ENCODE measurements at places on chromosomes 6 and 20.
A peak's percentile ranks its signal among the peaks of the same experiment; 100 is the strongest.

DNA sequence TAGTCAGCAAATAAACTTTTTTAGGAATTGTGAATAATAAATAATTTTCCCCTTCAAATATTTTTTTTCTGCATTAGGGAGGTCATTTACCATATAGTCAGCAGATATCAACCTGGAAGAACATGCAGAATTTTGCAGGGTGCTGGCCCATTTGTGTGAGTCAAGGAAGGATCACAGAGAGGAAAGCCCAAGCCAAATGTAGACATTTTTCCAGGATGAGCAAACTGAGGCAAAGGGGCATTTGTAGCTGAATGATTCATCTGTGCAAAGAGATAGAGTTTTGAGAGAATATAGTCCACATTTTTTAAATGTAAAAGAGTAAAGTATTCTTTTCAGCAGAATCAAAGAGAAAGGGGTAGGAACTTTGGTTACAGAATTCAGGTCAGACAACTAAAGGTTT, 555.5 kb upstream of the MARCKS start:
- no peak for DNase-seq

GRCh38 chr6:139764498-139764986, 390.1 kb upstream of the CITED2 start:
- DNase-seq: peak; percentile 87

- no peak for DNase-seq
Measured at GRCh38 chr6:89979481-89980119, 85.3 kb downstream of the GJA10 start.

DNA sequence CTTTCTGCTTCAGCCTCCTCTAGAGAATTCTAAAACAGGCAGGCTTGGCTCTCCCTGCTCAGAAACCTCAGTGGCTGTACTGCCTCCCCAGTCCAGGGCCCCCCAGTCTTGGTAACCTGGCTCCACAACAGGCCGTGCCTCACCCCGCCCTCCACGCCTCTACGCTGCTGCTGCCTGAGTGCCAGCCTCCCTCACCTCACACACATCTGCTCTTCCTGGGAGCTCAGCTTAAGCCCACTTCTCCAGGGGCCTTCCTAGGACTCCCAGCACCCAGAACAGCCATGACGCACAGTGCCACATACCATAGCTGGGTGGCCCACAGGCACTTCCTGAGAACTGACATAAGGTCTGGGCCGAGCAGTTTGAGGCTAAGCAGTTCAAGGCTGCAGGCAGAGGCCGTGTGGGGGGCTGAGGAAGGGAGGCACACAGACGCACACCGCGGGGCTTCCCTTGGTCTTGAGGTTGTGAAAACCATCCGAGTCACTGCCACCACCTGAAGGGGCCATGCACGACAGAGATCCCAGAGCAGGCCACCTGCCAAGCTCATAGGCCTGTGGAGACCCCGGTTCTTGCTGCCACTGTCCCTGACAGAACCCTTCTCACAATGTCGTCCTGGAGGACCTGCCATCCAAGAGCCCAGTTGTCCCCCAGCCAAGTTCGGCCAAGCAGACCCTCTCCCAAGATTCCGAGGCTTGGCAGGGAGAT, 42.6 kb downstream of the DSTN start:
- DNase-seq: peak; percentile 54

- DNase-seq: no peak
Measured at GRCh38 chr6:15441981-15442380, 196.1 kb downstream of the JARID2 start.

- DNase-seq: peak; percentile 38
Measured at GRCh38 chr6:56699066-56699654, 56.5 kb upstream of the DST start.

GRCh38 chr20:19815553-19815991, 57.5 kb downstream of the RIN2 start:
- DNase-seq: peak; percentile 97

- no peak for DNase-seq
Measured at GRCh38 chr20:52655395-52655794, 316.8 kb upstream of the TSHZ2 start.

GRCh38 chr6:52126231-52126630, 38.8 kb upstream of the PKHD1 start:
- no peak for DNase-seq

DNA sequence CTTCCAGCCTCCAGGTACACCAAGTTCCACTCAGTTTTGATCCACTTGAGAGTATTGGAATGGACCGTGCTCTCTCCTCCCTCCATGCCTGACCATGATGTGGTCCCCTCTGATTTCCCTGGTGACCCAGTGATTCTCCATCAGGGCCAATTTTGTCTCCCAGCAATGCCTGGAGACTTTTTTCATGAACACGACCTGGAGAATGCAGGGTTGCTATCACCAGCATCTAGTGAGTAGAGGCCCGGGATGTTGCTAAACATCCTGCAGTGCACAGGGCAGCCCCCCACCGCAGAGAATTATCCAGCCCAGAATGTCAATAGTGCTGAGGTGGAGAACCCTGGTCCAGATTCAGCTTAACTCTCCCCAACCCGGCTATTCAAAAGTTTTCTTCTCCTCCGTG, 134.0 kb upstream of the RREB1 start:
- DNase-seq: no peak

- DNase-seq: no peak
Measured at GRCh38 chr6:435441-436307, 44.1 kb downstream of the IRF4 start.

DNA sequence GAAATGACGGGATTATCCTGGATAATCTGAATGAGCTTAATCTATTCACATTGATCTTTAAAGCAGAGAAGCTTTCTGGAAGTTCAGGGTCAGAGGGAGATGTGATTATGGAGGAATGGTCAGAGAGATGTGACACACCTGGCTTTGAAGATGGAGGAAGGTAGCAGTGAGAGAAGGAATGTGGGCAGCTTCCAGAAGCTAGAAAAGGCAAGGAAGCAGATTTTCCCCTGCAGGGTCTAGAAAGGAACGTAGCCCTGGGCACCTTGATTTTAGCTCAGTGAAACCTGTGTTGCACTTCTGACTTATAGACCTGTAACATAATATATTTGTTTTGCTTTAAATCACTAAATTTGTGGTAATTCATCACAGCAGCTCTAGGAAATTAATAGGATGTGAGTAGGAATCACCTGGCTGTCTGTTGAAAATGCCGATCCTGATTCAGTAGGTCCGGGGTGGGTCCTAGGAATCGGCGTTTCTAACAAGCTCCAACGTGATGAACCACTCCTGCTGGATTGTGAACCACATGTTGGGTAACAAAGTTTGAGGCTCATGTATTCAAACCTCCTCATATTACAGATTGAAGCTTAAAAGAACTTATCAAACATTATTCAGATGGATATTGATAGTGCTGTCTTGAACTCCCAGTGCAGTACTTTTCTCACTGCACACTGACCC, 157.0 kb downstream of the GJA1 start:
- DNase-seq: no peak

DNA sequence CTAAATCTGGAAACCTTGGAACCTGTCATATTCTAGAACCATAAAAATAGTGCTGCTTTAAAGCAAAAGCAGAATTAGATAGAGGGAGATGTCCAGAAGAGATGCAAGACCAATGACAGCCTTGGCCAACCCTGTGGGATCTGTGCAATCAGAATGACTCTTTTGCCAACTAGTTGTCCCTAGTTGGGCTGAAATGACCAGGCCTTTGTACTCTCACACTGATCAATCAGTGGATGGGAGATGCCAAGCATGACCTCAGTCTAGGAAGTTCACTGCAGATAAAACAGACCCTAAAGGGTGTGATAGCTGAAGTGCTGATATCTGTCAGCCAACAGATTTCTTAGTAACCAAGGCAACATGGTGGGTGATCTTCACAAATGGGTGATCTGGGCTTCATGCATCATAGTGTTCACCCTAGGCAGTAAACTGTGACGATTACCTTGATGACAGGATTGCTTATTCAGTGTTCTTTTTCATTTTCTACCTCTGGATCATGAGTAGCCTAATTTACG, 52.1 kb downstream of the BCKDHB start:
- DNase-seq: no peak

GRCh38 chr6:149140910-149141290, 176.6 kb upstream of the TAB2 start:
- no peak for DNase-seq

GRCh38 chr6:137496368-137496767, 2.2 kb upstream of the OLIG3 start:
- no peak for DNase-seq

GRCh38 chr6:23784301-23784919, 341.6 kb upstream of the NRSN1 start:
- no peak for DNase-seq

GRCh38 chr6:148059869-148060268, 282.8 kb upstream of the SASH1 start:
- DNase-seq: no peak

DNA sequence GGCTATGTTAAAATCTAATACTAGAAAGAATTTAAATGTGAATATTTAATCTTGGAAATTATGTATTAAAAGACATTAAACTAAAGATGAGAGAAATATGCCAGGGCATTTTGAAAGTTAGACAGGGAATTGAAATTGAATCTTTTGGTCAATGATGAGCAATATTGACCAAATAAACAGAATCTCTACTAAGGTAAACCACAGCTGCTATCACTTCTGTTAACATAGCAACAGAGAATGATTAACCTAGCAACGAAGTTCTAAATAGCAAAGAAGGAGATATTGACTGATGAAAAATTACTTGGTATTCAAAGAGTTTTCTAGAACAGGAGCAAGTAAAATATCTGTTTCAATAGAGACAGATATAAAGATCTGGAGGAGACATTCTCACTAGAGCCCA, 45.2 kb upstream of the RSPO3 start:
- DNase-seq: no peak

DNA sequence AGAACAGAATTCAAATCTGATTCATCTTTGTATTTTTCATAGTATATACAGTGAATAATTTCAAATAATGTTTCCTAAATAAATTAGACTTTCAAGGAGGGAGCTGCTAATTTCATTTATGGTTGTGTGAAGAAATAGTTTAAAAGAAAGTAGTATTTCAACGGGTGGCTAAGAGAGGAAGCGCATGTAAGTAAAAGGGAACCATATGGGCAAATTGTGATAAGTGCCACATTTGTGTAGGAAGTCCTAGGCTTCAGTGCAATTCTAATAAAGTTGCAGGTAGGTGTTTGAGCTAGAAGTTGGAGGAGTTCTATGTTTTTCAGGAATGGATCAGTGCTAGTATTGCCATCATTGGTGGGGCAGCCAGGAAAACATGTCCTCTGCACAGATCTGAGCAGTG, 178.8 kb upstream of the PRDM1 start:
- no peak for DNase-seq

DNA sequence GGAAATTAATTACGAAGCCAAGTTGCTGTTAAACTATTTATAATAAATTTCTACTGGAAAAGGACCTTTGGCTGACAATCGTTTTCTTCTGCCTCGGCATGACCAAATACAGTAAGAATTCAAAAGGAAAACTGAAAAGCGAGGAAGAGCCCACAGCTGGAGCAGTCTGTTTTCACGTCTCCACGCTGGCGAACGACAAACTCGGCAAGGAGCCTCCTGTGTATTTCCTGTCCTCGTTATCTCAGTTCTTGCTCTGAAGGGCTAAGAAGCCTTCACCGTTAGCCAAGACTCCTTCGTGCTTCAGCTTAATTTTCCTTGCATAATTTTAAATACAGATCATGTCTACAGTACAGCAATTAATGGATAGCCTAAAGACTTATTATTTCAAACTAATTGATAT, 214.3 kb upstream of the PLCB4 start:
- peak; percentile 12 for DNase-seq

DNA sequence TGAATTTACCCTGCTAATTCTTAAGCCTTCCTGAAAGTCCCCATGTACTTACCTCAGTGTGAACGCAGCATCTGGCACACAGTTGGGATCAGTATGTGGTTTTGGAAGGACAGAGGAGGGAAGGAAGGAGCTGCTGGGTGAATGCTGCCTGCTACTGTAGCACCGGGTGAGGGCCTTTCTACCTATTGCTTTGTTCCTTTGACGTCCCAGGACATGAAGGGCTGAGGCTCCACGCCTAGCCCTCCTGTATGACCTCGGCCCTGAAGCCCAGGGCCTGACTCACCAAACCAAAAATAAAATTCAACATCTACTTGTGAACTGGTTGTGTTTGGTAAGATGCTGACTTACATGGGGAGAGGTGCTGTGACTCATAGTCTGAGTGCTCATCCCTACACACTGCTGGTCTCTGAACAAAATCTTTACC, 51.1 kb downstream of the ARID1B start:
- DNase-seq: peak; percentile 67

GRCh38 chr6:21754891-21755290, 161.3 kb downstream of the SOX4 start:
- peak; percentile 82 for DNase-seq

DNA sequence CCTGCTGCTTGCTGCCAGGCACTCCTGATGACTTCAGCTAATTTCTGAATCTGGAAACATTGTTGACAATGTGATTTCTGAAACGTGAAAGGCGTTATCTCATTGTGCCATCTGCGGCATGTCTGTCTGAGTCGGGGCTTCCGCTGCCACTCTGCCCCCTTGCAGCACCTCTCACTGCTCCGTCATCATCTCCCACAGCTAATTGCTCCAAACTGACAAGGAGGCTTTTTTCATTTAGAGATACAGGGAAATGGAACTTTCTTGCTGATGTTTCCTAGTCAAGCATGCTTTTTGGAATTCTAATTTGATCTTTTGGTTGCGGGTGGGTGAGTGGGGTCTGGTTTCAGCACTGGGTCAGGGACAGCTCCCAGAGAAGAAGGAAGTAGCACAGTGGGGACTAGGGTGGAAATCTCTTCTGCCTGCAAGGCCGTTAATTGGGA, 233.5 kb downstream of the DHX35 start:
- DNase-seq: no peak

DNA sequence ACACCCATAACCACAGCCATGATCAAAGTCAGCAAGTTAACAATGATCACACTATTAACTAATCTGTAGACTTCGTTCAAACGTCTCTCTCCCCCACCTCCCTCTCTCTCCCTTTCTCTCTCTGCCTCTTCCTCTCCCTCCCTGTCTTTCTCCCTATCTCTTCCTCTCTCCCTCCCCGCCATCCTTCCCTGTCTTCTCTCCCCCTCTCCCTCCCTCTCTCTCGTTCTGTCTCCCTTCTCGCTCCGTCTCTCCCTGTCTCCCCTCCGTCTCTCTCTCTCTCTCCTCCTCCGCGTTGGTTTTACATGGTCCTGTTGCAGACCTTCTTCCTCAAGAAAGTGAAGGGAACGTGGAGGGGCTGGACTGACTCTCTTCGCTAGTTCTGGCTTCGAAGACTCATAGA, 308.9 kb upstream of the FOXQ1 start:
- no peak for DNase-seq

DNA sequence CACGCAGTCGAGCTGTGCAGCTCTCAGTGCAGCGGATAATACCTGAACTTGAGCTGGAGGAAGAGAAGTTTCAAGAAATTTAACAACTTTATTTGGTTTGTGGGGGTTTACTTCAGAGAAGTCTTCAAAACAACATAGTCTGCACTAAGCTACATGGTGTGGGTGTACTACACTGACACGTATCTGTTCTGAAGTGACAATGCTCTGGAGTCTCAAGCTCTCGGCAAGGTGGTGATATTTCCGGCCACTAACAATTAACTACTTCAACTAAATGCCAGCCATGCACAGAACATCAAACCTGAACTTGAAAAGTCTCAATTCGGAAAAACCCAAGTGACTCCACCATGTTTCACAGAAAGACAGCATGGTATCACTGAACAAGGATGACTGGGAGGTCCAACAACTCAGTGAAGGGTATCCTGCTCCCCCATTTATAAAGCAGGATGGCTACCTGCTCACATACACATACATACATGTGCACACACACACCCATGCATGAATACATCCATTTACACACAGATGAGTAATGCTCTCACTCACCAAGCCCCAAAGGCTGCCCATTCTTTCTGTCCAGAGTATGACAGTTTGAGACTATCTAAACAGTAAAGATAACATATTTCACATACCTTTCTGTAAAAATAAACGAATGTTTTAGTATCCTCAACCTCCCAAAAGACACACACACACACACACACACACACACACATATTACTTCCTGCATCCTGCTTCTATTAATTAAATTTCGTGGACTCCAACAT, 15.4 kb upstream of the ANKRD60 start:
- no peak for DNase-seq
